ENCODE measurements at places on chromosomes 3 and 15.

GRCh38 chr3:172176061-172176770, 136.8 kb downstream of the FNDC3B start:
- no peak for DNase-seq

- DNase-seq = no peak
These were observed 79.9 kb upstream of the PEX5L start for GRCh38 chr3:180116658-180117057.

GRCh38 chr3:184874709-184875644, 63.0 kb downstream of the VPS8 start:
- DNase-seq = no peak

- no peak for DNase-seq
These were observed 26.1 kb downstream of the PLXNB1 start for GRCh38 chr3:48403533-48404439.

DNA sequence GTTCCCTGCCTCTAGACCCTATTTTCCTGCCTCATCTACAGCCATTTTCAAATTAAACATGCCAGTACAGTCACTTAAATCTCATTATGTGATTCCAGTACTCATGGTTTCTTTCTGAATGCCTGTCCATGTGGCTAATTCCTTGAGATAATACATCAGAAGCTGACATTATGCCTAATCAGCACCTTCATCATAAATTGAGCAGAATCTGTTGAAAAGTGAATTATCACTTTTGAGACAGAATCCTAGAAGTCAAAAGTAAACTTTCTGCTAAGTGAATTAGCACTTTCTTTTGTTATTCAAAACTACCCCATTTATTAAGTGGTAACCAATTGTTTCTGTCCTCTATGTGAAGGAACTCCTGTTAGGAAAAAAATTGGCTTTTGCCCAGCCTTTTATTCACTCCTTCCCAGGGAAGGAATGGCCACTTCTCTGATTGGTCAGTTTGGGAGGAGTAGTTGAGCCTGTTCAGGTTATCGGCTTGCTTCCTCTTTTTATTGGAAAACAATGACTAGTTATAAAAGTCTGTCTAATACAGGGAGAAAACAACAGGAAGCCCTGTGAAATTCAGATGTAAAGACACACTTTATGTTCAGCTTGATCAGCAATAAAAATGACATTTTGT, 40.5 kb downstream of the OSTN start:
- no peak for DNase-seq

DNA sequence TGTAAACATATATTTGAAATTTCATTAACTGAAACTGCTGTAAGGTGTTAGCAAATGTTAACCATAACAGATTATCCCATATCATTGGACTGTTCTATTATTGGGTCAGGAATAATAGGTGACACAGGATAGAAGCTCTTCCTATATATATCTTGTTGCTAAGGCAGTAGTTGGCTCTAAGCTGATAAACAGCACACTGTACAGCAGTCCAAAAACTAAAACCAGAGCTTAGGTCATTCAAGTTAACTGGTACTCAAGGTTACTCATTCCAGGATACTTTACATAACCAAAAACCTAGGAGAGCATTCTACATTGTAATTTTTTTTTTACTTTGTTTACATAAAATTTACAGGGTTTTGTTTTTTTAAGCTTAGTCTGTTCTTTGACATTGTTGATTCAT, 8.9 kb downstream of the DNAJC19 start:
- no peak for DNase-seq

DNA sequence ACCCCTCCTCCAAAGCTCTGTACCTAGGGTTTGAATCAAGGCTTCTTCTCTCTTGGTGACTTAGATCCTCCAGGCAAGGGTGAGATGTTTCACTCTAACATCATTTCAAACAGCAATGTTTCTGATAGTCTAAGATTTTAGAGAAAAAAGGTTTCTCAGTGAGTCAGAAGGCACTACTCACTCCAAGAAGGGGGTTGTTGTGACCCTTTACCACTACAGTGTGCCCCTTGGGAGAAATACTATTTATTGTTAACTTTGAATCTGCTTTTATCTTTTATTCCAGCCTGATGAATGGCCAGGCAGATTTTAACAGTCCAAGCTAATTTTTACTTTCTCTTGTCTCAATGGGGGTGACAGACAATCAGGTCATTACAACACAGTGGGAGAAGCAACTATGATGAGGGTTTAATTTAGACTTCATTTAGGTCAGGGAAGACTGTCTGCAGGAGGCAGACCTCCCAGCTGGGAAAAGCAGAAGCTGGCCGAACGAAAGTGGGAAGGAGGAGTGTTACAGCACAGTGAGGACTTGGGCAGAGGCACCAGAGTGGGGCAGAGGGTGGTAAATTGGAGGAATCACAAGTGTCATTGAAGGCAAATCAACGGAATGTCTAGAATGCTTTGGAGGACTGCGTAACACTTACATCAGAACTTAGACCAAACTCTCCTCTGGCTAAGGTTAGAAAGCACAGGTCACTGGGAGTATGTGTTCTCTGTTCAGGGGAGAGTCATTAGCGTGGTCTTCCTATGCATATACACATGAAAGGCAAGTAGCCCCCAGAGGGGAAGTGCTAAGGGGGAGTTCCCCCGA, 21.2 kb downstream of the ZNF860 start:
- DNase-seq = no peak

DNA sequence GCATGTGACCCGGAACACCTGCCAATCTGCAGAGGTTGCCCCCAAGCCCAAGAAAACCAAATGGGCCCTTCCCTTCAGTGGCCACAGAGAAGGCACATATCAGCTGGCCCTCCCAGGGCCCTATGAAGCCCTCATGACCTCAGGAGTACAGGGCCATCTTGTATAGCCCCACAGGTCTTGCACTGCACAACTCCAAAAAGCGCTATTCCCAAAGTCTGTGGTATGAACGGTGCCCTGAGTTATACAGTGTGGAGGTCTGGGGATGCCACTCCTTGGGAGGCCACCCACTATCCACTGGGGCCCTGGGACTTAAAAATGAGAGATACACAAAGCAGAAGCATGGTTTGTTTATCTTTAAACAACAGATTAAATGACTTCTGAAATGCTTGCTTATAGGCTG, 61.5 kb downstream of the CAPN7 start:
- no peak for DNase-seq

DNA sequence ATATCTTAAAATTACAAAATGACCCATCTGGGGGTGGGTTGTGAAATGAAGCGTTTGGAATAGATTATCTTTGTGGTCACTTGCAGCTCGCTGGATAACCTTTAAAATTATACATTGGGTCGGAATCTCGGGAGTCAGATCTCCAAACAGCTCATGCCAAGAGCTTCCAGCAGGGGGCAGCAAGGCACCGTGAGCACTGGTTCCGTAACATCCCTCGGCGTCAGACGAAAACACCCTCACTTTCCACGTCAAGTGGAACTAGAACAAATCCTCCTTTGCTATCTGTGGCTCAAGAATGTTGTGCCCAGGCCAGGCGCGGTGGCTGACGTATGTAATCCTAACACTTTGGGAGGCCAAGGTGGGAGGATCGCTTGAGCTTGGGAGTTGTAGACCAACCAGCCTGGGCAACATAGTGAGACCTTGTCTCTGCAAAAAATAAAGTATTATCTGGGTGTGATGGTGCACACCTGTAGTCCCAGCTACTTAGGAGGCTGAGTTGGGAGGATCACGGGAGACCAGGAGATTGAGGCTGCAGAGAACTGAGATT, 31.1 kb downstream of the UMPS start:
- DNase-seq = peak; percentile 57

- no peak for DNase-seq
These were observed 104.0 kb downstream of the VGLL4 start for GRCh38 chr3:11539677-11540076.

DNA sequence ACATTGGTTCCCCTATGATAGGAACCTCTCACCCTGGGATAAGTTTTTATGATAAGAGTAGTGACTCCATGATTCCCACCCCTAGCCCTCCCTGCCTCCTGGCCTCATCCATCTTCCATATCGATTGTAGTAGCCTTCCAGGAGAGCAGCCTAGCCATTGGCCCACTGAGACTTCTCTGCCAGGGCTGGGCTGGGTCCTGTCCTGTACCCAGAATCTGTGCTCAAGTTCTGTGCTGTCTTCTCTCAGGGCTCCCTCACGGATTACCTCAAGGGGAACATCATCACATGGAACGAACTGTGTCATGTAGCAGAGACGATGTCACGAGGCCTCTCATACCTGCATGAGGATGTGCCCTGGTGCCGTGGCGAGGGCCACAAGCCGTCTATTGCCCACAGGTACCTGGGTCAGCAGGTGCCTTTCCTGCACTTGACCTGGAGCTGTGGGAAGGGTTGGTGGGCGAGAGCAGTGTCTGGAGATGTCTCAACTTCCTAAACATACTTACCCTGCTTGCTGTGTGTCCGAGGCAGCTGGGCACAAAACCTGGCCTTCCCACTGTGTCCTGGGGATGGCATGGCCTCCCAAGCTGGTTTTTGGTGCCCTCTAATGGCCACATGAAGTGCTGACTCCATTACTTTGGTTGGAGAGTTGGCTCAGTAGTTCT, 16.6 kb upstream of the EXOG start:
- peak; percentile 12 for DNase-seq

- DNase-seq = no peak
These were observed 3.8 kb downstream of the GOLIM4 start for GRCh38 chr3:168091941-168092340.

DNA sequence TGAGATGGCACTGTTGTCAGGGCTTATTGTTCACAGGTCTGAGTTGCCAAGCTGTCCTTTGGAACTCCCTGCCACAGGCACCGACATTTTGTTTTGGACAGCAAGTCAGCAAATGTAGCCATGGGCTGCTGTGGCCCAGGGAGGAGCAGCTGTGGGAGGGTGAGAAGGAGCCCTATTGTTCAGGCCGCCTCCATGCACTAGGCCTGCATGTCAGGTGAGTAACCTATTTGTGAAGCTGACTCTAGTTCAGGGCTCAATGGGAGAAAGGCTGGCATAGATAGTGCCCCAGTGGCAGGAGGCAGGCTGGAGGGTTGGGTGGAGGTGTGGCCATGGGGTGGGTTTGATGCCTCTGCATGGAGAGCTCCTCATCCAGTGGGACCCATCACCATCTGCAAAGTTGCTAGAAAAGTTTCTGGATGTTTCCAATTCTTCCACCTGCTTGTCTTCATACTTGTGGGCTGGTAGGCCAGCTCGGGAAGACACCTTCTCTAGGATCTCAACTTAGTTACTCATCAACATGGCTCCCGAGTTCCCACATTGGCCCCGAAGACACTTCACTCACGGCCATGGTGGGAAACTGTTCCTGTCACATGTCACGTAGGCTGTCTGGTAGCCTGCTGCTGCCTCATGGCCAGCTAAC, 19.5 kb downstream of the AMOTL2 start:
- no peak for DNase-seq
